ENCODE measurements at places on chromosomes 12 and 14.

DNA sequence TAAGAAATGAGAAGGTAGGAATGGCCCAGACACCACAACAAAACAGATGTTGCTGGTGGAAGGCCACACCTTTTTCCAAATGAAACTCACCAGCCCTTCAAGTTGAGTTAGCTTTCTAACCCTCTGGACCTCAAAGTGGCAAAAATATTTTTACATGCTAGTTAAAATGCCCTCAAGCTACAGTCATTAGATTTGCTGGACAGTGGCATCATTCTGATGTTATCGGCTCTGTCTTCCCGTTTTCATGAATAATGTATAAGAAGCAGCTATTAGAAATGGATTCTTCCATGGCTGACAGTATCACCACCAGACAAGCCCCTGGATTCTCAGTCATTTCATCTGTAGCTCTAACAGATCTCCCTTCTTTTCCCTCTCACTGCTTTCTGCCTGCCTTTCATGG, 37.1 kb upstream of the PLXNC1 start:
- DNase-seq = no peak

DNA sequence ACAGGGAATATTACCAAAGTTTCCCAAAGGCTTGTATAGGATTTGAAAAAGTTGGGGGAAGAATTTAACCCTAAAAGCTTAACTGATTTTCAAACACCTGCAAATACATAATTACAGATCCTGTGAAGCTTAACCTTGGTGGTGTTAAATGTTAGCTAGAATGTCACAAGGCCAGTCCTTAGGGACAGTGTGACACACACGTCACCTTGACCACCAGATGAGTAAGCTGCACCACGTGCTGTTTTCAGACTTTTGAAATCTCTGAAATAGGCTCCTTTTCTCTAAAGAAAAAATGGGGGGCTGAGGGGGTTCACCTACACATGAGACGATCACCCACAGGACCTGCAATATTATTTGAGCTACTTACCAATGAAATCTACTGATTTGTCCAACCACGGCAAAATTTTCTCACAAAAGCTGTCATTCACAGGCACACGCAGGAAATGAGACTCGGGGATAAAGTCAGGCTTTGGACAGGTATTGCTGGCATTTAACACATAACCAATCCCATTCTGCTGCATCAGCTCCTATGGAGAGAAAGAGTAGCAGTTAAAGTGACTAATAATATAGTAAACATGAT, 75.9 kb downstream of the DUSP16 start:
- DNase-seq = no peak

- DNase-seq = no peak
These were observed 24.2 kb downstream of the NUAK1 start for GRCh38 chr12:106114447-106115068.

DNA sequence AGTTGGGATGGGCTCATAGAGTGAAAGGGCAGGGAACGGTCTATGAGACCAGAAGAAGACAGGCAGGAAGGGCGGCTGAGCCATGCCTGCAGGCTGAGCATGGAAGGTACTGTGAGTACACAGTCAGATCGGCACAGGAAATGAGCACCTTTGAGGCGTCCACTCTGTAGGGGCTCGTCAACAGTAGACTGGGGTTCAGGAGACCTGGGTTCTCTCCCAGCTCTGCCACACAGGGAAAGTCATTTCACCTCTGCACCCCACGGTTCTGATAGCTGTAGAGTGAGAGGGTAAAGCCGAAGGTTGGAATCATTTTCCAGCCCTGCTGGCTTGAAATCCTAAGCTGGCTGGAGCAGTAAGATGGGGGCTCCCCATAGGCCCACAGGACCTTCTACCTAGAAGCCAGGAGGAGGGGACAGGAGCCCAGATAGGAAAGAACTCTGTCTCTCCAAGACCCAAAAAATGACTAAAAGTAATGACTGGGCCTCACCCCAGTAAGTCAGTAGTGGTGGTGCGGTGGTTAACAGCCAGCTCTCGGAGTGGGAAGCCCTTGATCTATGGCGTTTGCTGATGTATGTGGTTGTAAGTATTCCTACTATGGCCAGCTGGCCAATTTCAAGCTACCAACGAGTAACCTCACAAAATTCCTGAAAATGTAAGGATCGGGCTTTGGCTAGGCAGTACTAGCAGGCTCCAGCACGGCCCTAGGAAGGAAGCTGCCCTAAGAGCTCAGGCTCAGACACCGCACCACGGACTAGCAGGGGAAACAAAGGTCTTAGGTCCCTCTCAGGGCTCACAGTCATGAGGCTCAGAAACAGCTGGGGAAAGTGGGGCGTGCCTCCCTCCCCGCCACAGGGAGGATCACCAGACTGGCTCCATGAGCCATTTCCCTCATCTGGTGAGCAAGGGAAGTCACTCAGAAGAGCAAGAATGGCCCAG, 10.3 kb upstream of the CD27 start:
- no peak for DNase-seq

GRCh38 chr12:40123496-40123895, 17.6 kb upstream of the SLC2A13 start:
- no peak for DNase-seq

DNA sequence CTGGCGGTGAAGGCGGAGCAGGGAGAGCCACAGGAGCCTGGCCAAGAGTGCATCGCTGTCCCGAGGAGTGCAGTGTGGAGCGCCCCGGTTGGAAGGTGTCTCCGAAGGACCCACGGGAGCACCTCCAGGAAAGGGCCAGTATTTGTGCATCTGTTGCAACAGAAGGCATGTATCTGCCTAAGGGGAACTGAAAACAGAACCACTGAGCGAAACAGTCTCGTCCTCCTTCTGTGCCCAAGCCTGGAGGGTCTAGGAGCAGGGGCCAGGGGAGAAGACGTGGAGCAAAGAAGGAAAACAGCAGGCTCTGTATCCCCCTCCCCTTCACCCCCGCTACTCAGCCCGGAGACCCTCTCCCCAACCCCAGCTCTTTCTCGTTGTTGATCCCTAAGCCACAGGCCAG, 5.3 kb upstream of the LRRC10 start:
- DNase-seq = no peak

DNA sequence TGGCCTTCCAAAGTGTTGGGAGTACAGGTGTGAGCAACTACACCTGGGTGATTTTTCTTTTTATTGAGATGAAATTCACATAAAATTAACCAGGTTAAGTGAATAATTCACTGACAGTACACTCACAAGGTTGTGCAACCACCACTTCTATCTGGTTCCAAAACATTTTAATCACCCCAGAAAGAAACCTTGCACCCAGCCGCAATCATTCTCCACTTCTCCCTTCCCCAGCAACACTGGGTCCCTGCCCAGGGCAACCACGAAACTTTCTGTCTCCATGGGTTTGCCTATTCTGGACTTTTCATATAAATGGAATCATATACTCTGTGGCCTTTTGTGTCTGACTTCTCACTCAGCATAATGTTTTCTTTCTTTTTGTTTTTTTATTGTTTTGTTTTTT, 26.3 kb upstream of the MLXIP start:
- DNase-seq = no peak

GRCh38 chr12:9699269-9699897, 29.9 kb downstream of the CLEC2D start:
- no peak for DNase-seq

All from brain microvascular endothelial cell (primary cell).